ENCODE measurements at places on chromosomes 3 and 15.
A peak's percentile ranks its signal among the peaks of the same experiment; 100 is the strongest.

DNA sequence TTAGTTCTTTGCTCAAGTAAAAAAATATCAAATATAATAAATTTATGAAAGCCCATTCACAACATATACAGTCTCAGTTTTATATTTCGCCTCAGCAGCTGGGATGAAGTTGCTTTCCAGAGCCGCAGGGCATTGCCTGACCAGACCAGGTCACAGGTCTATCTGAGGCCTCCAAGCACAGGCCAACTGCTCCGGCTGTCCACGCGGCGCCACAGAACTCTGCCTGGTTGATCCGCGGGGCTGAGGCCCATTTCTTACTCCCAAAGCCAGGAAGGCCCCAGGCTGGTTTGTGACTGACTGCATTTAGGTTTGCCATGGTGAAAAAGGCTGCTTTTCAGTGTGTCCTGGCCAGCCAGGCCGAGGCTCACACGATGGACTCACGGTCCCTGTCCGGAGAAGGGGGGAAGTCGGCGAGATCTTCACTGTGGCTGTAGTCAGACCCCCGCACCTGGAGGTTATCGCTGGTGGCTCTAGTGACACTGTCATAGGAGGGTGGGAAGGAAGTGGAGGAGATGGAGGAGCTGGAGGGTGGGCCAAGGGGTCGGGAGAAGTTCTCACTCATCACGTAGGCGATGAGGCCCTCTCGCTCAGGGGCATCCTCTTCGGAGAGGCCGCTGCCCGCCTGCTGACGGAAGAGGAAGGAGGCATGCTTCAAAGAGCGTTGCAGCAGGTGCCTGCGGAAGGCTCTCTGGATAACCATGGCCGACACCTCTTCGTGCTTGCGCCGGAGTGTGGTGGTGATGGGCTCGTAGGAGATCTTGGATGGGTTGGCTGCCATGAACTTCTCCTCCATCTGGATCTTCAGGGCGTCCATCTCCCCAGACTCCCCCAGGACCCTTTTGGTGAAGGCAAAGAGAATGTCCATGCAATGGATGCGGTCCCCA, 54.1 kb downstream of the EXOG start:
- DNase-seq: no peak

- no peak for DNase-seq
Measured at GRCh38 chr3:52388348-52388821, 56.5 kb downstream of the SEMA3G start.

DNA sequence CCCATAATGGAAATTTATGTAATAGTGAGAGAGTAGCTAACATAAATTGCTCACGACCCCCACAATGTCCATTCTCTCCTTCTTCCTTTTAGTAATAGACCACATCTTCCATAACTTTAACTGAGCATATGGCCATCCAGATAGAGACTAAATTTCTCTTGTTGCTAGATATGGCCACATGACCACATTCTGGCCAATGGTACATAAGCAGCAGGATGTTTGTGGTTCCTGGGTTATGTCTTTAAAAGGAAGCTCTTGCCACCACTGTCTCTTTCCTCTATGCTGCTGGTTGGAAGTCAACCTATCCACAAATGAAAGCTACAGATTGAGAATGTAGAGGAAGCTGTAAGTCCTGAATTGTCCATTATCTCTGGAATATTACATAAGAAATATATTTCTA, 59.7 kb upstream of the NPHP3 start:
- DNase-seq: no peak

DNA sequence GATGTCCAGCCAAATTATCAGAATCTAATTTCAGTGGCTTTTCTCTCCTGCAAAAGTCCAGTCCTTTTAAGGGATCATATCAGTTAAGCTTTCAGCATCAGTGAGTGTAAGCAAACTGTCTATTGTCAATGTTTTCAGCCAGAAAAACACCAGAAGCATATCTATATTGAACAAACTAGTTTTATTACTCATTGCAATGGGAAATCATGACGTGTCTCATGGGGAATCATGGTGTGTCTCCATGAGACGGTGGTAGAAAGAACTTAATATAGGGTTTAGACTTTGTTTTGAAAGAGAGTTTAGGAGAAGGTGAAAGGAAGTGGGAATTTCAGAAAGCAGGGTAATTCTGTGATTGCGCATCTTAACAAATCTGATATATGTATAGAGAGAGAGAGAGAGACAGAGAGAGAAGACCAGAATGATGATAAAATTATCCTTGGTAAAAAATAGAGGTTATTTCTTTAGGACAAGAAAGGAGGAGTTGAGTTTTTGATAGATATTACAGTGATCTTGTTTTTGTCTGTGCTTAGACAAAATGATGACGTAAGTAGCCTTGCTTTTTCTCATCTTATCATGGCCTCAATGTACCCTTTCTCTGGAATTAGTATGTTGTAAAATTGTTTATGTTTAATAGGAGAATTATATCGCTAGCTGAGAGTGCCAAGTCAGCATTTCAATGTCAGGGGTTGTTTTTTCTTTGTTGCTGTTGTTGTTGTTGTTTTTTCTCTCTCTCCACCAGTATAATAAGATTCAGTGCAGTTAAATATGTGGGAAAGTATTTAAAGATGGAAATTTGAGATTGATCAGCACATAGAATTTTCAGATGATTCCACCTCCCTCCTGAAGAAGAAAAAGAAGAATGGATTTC, 129.9 kb upstream of the OSTN start:
- no peak for DNase-seq

- no peak for DNase-seq
Measured at GRCh38 chr15:53453253-53454105, 306.0 kb downstream of the WDR72 start.

- DNase-seq: no peak
Measured at GRCh38 chr15:74200871-74201419, 1.6 kb downstream of the STRA6 start.

GRCh38 chr3:102078854-102079808, 229.8 kb downstream of the NFKBIZ start:
- no peak for DNase-seq

GRCh38 chr3:126654571-126655383, at the start of gene TXNRD3:
Gene TXNRD3 (minus strand): TSS chr3:126655124.
- peak; percentile 73 for DNase-seq

DNA sequence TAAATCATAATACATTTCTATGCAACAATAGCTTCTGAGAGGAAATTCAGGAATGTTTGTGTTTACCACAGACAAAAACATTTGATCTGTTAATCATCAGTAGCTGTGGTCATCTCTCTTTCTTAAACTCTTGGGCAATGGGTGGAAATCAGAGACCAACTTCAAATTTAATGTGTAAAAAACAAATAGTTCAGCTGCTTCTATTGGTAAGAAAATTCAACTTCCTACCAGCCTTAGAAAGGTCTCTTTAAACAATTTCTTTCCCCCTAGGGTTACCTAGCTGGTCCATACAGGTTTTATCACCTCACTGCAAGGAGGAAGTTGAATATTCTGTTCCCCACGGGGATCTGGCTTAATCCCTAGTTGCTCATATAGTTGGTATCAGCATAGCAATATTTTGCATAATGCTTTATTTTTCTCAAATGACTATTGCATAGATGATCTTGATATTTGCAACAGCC, 20.3 kb upstream of the PPP4R2 start:
- no peak for DNase-seq

DNA sequence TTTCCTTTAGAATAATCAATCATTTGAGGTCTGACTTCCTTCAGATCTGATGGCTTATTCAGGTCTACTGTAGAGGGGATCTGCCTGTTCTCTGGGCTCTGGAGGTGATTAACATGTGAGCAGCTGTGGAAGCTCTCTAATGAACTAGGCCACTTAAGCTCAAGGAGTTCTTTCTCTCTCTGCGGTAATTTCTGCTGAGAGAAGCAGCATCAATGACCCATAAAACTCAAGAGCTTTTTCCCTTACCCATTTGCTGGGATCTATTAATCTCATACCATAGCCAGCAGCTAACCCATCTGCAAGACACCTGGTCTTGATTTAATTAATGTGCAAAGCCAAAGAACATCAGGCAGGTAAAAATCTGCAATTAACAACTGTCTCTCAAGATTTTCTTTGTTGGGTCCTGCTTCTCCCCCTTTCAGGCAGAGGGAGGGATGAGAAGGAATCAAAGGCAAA, 73.2 kb upstream of the DLG1 start:
- DNase-seq: no peak

DNA sequence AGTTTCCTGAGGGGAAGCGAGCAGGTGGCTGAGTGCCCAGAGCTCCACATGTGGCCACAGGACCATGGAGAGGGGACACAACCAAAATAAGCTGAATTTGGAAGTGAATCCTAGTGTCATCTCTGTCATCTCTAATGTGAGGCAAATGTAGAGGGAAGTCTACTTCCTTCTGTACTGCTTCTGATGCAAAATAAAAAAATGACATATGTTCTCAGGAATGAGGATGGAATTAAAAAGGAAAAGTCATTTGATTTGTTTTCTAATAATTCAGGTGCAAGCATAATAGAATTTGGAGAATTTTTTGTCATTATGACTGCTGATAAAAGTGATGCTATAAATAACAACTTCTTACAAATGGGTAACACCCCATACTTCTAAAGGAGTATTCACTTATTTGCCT, 59.5 kb upstream of the POU1F1 start:
- no peak for DNase-seq

- no peak for DNase-seq
Measured at GRCh38 chr3:32360493-32360827, 31.2 kb upstream of the CMTM7 start.

DNA sequence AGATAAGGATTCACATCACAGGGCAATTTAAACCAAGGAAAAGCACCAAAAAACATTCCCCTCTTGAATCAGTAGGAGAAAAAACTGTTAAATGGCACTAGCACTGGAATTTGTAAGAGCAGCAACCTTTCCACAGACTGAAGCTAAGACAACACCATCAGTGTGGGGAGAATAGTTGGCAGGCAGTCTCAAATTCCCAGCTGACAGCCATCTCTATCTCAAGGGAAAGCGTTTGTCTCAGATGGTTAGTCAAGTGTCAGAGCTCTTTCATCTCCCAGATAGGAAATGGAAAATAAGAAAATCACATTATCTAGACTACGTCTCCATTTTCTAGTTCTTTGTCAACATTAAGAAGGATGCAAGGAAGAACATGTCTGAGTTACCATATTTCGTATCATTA, 228.7 kb downstream of the WDR72 start:
- no peak for DNase-seq

DNA sequence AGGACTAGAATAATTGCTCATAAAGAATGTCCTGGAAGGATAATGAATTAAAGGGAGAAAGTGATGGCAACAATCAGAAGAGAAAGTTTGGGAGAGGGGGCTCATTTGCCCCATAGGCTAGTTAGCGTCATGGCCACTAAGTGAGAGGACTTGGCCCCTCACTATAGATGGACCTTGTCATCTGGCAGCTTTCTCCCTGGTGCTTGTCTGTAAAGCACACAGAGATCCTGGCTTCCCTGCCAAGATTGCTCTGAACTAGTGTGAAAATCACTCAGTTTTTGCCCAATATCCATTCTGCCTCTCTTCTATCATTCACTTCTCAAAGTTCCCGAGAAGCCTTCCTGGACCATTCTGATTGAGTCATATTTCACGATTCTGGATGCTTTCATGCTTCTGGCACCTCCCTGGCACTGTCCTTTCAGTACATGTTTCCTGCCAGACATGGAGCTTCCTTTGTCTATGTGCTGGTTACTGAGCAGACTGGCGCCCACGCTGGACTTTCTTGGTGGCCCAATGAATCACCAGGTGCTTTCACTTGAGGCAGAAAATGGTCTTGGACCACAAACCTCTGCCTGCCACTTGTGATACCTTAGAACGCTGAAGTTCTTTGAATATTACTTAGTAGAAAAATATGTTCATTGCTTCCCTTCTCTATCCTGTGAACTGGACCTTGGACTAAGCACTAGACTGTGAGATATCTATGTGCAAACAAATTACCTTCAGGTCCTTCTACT, 709.6 kb upstream of the CFAP20DC start:
- no peak for DNase-seq

DNA sequence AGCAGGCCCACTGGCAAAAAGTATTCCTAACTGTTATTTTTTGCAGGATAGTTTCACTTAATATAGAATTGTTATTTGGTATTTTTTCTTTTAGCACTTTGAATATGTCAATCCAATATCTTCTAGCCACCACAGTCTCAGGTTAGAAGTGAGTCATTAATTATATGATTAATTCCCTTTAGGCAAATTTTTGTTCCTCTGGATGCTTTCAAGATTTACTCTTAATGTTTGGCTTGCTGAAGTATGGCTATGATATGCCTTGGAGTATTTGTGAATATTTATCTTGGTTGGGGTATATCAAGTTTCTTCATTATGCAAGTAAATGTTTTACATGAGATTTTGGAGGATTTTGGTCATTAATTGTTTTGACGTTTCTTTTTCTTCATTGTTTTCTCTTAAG, 152.1 kb upstream of the ALCAM start:
- no peak for DNase-seq

- no peak for DNase-seq
Measured at GRCh38 chr3:182789371-182789770, 3.9 kb upstream of the ATP11B start.

- no peak for DNase-seq
Measured at GRCh38 chr3:159627634-159628033, 361.0 kb upstream of the IL12A start.

DNA sequence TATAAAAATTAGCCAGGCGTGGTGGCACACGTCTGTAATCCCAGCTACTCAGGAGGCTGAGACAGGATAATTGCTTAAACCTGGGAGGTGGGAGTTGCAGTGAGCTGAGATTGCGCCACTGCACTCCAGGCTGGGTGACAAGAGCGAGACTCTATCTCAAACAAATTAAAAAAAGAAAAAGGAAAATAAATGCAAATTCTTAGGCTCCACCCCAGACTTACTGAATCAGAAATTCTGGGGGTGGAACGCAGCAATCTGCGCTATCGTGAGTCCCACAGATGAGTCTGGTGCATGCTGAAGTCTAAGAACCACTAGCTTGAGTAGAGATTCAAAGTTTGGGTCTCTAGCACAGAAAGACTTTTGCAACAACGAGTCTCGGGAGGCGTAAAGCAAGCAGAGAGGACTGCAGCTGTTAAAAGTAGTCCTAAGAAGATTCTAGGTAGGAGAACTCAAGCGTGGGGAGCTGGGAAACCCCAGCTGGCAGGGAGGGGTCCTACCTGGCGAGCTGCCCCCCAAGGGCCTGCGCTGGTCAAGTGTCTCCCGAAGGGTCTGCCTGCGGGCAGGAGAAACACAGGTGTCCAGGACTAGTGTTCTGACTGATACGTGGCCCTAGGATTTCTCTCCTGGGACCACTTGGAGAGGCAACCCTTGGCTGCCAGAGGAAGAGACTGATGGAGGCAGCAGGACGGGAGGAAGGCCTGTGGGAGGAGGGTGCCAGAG, 21.9 kb downstream of the CEP19 start:
- DNase-seq: no peak

GRCh38 chr3:170095771-170096170, 58.0 kb downstream of the GPR160 start:
- no peak for DNase-seq

Measured in stimulated activated CD4-positive, alpha-beta T cell treated with anti-CD3 and anti-CD28 coated beads, Interleukin-1b, Interleukin-23, amount 100 ng/mL, for 1 hour (primary cell).